Astrocyte of the hippocampus (primary cell): ENCODE measurements at places on chromosomes 13 and 19.

DNA sequence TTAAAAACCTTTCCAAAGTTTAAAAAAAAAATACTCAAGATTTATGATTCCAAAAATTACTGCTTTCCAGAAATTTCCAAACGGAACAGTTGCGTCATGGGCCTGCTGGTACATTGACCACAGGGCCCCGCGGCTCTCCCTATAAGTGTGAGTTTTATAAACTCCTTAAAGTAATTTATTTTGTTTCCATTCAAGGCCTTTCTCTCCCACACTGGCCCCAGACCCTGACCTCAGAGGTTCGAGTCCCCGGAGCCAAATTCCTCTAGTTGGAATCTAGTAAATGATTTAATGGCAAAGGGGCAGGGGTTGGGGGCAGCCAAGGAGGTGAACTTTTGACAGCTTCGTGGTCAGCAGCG is 97.5 kb downstream of the INSR start:
- no peak for DNase-seq

DNA sequence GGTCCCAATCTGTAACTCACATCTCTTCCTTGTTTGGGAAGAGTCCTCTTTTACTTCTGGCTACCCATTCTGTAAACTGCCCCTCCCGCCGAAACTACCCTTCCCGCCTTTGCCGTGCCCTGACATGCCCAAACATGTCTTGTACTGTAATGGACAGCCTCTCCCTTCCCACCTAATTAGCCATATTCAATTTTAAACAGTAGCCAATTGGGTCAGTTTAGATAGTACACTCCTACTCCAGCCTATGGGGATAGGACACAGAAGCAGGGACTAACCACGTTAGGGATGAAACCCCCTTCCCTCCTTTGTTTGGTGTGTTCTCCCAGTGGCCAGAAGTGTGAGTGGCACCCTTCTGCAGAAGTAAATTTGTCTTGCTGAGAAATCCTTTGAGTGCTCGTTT is 34.2 kb downstream of the SACS start:
- no peak for DNase-seq

- peak; percentile 78 for DNase-seq
Measured at GRCh38 chr19:14544977-14545715, 15.8 kb downstream of the TECR start.

DNA sequence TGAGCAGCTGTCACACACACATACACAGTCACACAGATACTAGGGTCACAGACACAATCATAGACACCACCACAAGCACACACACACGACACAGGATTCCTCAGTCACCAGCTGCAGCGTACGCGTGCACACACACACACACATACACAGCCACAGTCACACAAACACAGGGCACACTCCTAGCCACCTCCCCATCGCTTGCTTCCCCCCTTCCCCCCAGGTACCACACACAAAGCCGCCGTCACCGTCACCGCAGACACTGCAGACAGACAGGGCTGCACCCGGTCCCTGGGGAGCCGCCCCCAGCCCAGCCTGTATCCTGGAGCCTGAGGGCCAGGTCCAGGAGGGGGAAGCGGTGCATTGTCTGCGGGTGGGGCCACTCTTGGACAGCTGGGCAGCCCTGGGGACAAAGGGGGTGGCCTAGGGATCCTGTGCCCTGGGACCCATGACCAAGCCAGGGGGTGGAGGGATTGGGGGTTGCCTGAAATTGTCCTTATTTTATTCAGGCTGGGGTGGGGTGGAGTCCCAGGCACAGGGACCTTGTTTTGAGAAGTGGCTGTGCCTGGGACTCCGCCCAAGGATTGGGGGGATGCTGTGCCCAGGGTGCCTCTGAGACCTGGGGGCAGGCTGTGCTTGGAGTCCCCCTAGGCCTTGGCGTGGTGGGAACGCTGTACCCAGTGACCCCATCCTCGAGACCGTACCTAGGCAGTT is 957 bp downstream of the NUMBL start:
- DNase-seq: peak; percentile 43

DNA sequence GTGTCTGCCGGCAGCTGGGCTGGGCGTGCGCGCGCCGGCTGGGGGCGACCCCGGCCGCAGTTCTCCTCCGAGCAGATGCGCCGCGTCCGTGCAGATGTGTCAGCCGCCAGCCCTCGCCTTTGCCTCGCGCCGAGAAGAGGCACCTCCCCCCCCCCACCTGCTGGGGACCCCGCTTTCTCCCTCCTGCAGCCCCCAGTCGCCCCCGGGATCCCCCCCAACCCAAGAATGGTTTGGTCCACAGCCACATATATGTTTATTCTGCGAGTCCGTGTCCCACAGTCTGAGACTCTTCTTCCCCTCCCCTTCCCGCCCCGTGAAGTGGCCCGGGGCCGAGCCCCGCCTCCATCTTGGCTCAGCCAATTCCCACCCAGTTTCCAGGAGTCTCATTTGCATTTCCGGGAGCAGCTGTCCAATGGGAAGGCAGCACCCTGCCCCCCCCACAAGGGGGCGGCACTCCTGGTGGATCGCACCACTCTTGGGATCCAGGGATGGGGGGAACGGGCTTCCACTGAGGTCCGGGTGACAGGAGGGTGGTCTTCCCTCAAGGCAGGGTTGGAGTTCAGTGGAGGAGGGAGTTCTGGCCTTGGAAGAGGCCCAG is 8.6 kb downstream of the ISOC2 start:
- DNase-seq: peak; percentile 82

DNA sequence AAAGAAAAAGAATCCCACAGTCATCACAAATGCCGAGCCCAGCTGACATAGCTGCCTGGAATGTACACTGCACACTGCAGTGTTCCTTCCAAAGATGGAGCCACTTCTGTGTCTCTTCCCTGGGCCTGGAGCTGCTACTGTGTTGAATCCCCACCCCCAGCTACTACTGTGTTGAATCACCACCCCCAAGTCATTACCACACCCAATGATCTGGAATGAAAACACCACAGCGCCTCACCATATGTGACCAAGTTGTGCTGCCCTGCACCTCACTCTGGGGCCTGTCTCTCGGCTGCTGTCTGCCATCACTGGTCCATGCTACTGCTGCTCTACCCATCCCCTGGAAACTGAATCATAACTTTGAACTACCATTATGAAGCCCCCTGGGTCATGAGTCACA is 861.2 kb downstream of the UQCRFS1 start:
- peak; percentile 5 for DNase-seq

DNA sequence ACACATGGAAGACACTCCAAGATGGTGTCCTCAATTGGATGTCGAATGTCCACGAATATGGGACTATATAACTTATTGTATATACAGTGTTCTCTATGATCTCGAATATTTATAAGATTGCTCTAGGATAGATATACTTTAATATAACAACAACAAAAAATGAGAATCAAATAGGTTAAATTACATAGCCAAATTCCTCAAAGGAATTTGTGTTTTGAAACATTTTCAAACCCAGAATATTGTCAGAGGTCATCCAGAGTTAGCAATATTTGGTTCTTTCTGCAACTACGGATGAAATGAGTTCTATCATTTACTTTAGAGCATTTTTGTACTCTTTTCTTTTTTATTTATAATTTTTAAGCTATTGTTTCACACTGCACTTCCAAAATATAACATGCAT is 857.8 kb downstream of the GPC5 start:
- no peak for DNase-seq

DNA sequence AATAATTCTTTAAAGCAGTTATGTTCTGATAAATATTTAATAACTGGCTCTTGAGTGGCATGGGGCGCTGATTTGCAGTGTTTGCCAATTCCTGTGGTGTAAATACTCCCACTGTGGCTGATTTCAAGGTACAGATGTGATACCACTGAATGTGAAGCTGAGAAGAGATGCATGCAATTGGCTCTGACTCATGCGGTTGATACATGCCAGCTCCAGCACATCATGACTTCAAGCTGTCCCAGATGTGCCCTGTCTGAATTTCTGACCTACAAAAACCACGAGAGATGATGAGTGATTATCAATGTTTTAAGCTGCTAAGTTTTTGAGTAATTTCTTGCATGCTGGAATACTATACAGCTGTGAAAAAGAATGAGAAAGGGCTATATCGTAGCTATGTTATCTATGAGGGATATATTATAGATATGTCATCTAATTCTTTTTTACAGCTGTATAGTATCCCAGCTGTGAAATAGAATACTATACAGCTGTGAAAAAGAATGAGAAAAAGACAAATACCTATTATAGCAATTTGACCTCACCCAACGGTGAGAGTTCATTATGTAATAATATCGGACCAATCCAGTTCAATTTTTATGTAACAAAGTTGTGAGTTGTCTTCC is 7.6 kb upstream of the ACSBG2 start:
- no peak for DNase-seq

DNA sequence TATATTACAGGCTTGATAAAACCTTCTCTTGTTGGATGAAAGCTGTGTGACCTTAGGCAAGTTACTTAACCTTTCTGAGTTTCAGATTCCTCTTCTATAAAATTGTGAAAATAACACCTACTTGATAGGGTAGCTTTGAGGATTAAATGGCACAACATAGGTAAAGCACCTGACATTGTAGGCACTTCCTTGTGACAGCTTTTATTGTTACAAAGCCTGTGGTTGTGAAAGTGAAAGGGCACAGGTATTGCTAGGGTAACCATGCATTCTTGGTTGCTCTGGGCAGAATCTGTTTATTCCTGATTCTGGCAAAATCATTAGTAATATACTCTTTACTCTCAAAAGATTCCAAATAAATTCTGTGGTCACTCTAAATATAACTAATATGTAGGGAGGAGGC is 493.4 kb downstream of the OLFM4 start:
- DNase-seq: no peak

DNA sequence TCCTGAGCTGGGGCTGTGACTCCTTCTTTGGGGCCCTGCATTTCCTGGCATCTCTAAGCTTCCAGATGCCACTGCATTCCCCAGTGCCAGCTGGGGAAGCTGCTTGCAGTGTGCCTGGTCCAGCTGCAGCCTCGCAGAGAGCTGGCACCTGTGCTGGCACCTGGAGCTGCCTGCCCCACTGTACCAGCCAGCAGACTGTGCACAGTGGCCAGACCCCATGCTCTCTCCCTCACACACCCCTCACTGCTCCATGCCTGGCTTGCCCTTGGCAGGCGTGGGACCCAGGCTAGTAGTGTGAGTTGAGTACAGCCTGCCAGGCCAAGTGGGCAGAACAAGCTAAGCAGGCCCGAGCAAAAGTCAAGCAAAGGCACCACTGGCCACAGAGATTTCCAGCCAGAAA is 327.5 kb downstream of the NDFIP2 start:
- DNase-seq: no peak

DNA sequence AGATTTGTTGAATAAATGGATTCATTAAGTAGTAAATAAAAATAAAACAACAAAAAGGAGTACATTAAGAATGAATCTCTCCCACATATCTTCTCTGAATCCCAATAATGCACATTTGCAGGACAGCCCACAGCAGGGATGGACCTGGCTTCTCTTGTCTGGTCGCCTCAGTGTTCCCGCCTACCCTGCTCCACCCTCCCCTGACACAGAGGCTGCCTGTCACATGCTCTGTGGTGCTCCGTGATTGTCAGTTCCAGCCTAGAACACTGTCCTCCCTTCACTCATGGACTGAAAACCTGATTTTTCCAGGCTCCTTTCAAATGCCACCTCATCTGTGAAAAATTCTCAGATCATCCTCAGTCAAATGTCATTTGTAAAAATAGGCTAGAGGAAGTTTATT is 94.5 kb upstream of the GPR12 start:
- no peak for DNase-seq

GRCh38 chr19:31164791-31165251 is 184.4 kb downstream of the TSHZ3 start:
- peak; percentile 41 for DNase-seq

- DNase-seq: peak; percentile 95
Measured at GRCh38 chr13:45370922-45371406, 30.0 kb upstream of the TPT1 start.

- DNase-seq: no peak
Measured at GRCh38 chr19:42619271-42619670, 24.5 kb upstream of the CEACAM8 start.

- no peak for DNase-seq
Measured at GRCh38 chr19:31171936-31172335, 177.3 kb downstream of the TSHZ3 start.
